ENCODE measurements at places on chromosomes 11 and 22.

GRCh38 chr11:116686866-116687265 is 85.9 kb downstream of the BUD13 start:
- no peak for DNase-seq

GRCh38 chr11:66847461-66848232 is 4.4 kb downstream of the RCE1 start:
- DNase-seq: no peak

DNA sequence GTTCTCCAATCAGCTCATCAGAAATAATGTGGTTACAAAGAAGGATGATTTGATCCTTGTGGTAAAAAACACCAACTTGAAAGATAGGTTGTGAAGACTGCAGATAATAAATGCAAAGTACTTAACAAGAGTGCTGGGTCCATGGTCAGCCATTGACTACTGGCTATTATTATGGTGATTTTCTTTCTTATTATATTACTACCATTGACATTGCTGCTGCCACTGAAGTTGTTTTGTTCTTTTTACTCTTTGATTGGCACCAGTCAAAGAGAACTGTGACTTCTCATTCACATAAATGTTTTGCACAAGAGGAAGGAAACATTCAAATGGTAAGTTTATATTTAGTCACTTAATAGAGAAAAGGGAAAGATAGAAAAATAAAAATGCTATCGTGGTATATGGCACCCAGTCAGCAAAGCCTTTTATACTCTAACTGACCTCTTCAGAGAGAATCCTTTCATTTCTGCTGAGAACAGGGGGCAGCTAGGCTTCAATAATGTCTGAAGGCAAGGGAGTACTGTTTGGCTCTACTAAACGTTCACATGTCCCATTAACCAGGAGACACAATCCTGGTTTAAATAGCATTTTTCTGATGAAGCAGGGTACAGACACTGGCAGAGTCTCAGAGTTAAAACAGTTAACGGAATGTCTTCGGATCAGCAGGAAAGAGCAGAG is 64.8 kb downstream of the LRRC4C start:
- no peak for DNase-seq

DNA sequence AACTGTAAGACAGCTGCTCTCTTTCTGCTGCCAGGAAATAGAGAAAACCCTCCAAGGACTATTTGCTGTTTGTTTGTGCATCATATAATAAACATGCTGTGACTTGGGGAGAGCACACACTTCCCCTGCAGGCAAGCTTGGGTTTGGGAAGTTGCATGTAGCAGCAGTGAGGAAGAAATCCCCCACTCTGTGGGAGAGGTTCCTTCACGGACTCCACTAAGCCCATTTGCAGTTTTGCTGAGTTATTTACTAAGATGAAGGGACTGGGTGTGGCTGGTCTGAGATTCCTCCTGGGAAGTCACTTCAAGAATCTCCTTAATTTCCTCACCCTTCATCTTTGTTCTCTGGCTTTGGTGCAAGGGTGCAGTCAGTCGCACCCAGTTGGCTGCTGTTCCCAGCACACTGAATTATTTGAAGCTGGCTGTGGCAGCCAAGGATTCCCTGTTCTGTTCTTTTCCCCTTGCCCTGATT is 104.9 kb downstream of the ARFGAP2 start:
- DNase-seq: no peak

DNA sequence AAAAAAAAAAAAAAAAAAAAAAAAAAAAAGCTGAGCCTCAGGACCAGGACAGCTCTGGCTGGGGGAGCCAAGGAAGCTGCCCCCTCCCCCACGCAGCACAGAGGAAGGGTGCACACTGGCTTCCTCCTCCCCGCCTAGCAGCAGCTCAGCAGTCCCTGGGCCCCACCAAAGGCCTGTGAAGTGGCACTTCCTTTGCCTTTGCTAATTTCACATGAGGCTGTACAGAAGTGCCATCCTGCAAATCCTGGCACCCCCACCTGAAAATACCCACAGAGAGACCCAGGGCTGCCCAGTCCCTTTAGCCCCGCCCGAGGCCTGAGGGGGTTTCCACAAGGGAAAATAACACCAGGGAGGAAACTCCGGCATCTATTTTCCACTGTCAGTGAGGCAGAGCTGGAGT is 3.9 kb downstream of the RHOG start:
- no peak for DNase-seq

DNA sequence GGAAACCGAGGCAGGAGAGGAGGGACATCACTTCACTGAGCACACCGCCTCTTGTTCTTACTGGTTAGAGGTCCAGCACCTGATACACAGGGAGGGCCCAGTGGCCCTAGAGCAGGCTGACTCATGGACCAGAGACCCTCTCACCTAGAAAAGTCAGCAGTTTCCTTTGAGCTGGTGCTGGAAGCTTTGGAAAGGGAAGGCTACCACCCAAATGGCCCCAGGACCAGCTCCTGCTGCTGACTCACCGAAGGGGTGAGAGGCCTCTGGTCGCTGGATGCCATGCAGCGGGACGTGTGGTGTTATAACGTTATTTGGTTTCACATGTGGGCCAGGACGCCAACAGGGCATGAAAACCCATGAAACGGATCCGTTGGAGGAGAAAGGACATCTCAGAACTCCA is 3.8 kb downstream of the NADSYN1 start:
- no peak for DNase-seq

GRCh38 chr22:47355388-47355725 is 592.9 kb downstream of the TBC1D22A start:
- DNase-seq: no peak

- DNase-seq: no peak
Measured at GRCh38 chr11:23551706-23552105, 691.4 kb upstream of the CCDC179 start.

DNA sequence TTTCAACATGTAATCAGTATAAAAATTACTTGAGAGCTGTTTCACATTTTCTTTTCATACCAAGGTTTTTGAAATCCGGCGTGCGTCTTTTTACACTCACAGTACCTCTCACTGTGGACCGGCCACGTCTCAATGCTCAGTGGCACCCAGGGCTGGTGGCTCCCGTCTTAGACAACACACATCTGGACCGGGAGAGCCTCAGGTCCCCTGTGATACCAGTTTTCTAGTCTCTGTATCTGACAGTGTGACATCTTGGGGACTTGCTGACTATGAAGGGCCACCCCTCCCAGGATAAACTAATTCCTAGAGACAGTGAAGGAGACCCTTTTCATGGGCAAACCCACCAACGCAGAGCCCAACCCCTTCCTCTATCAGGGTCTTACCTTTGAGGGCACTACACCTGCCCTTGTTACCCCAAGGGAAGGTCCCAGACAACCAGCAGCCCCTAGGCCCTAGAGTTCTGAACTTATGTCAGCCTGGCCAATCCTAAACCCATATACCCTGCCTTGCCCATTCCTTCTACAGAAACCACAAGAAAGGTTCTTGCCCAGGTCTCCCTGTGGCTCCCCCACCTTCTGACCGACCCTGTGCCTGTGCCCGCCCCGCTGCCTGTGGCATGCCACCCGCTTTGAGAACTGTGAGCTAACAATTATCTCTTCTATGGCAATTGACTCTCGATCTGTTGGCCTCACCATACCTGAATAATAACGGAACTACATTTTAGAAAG is 6.1 kb upstream of the ASCL2 start:
- no peak for DNase-seq

GRCh38 chr22:38298312-38299005 is 18.8 kb downstream of the CSNK1E start:
- DNase-seq: peak; percentile 43

DNA sequence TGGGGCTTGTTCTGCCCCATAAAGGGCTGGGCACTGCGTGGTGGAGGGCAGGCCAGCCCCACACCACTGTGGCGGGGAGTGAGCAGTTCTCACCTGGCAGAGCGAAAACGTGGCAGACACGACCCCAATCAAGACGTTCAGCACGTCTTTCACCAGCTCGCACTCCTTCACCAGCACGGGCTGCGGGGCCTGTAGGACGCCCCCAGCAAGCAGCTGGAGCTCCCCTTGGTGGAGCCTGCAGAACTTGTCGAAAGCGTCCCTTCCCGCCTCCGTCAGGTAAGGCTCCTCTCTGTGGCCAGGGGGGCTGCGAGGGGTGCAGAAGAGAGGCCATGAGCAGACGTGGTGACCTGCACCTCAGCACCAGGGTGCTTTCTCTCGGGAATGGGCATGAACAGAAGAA is 11.6 kb downstream of the TUBGCP6 start:
- no peak for DNase-seq

DNA sequence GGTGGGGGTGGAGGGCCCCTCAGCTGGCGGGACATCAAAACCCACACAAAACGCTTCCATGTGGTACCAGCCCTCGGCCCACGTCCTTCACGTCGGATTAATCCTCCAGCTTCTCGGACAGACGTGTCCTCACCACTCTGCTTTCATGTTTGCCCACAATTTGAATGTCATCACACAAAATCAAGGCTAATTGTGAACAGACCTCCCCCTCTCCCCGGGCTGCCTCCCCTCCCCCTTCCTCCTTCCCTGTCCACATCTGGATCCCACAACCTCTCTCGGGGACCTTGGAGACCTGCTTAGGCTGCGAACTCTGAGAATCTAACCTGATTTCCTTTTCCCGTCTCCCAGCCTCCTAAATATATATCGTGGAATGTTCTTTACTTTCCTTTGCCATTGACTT is 262.9 kb downstream of the MN1 start:
- DNase-seq: no peak

DNA sequence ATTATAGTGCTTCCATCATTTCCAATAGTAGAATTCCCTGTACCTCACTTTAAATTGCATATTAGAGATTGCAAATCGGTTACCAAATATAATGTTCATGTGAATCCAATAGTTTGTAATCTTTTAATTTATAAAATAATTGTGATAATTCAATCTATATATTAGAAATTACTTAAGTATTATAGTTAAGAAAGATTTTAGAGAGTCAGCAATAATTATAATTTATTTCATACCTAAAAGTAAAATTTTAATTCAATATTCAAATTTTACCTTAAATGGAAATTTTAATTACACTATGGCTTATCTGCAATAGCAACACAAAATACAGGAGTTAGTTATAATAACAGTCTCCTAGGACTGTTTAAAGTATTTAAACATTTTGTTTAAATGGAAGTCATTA is 13.5 kb downstream of the CCDC179 start:
- no peak for DNase-seq

- DNase-seq: no peak
Measured at GRCh38 chr11:116199182-116199581, 573.6 kb downstream of the BUD13 start.

DNA sequence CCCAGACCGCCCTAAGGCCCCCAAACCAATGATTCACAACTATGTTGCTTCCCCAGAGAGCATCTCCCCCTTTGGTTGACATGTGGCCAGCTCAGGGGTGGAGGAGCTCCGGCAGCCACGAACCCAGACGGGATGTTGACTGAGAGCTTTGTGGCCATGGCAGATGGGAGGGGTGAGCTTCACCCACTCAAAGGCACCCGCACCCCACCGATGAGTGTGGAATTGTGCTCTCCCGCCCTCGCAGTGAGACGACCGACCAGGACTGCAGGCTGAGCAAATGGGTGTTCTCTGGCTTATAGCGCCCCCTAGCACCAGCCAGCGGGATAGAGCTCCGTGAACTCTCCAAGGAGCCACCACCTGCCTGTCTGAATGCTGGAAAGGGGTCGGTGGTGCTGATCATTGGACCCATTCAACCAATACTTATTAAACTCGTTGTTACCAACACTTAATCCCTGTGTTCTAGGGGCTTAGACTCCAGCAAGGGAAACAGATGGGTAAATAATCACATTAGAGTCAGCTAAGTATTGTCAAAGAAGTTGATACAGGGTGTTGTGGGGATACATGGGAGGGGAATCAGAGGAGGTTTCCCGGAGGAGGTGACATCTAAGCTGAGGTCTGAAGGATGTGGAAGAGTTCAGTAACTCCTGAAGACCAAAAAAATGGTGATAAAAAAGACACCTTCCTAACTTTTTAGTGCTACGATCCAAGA is 4.5 kb upstream of the TIMP3 start:
- DNase-seq: peak; percentile 62

GRCh38 chr11:128628686-128629085 is 41.3 kb upstream of the ETS1 start:
- DNase-seq: peak; percentile 65

DNA sequence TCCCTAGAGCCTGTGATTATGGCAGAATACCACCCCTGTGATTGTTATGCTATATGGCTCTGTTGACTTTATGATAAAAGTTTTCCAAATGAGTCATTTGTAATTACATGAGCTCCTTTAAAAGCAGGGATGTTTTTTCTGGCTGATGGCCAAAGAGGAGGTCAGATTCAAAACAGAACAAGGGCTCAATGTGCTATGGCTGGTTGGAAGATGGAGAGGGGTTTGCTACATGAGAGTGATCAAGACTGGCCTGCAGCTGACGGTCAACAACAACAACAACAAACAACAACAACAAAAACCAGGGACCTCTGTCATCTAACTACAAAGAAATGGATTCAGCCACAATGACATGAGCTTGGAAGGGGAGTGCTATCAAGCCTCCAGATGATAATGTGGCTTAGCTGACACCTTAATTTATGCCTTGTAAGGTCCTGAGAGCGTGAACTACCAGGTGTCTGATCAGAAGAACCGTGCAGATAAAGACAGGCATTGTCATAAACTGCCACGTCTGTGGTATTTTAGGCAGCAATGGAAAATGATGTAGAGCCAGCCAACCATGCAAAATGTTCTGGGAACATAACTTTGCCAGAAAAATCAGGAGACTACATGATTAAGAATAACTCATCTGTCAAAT is 47.2 kb downstream of the PIWIL3 start:
- no peak for DNase-seq

DNA sequence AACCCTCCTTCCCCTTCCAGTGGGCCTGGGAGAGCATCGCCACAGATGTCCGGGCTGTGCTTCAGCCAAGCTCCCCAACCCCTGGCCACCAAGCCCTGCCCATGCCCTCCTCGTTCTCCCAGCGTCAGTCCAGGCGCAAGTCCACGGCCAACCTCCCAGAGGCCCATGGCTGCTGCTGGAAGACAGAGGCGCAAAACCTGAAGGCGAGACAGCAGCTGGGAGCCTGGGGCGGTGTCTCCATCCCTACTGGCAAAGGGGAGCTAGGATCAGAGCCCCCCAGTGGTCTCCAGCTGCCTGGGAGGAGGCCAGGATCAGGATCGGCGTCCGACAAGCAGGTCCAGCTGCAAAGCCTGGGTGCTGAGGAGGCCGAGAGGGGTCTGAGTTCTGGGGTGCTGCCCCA is 1.9 kb downstream of the TSGA10IP start:
- DNase-seq: no peak

DNA sequence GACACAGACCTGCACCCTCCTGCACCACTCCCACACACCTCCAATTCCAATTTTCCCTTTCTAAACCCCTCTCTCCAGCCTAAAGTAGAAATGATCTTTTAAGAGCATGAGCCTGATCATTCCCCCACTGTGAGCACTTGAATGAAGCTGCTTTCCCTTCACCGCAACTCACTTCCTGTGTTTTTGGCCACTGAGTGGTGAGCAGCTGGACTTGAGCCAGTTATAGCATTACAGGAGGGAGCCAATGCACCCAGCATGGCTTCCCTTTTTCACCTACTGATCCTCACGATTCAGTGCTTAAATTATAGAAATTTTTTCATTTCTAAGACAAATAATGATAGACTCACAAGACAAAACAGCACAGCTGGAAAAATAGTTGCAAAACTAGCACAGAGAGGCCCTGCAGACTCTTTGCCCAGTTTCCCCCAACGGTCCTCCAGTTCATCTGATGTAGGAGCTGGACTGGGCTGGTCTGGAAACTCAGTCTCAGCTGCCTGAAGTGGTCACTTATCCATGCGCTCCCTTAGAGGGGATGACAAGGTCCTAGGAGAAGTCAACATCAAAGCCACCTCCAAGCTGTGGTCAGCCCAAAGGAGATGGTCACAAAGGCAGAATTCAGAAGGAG is 9.7 kb upstream of the APOL4 start:
- no peak for DNase-seq
